ENCODE measurements at places on chromosomes 4 and X. TPM values are rescaled to one million over a fixed set of nuclear protein-coding genes. Genes with fewer than 3 reads are reported as not detected.

GRCh38 chrX:46260499-46260898 lies 284.7 kb downstream of the ZNF674 start:
- no peak for DNase-seq

STPG2 gene
- 0.03 TPM for polyA plus RNA-seq

- DNase-seq, result no peak
Observed at GRCh38 chr4:87953826-87954225, 21.7 kb upstream of the SPP1 start.

DNA sequence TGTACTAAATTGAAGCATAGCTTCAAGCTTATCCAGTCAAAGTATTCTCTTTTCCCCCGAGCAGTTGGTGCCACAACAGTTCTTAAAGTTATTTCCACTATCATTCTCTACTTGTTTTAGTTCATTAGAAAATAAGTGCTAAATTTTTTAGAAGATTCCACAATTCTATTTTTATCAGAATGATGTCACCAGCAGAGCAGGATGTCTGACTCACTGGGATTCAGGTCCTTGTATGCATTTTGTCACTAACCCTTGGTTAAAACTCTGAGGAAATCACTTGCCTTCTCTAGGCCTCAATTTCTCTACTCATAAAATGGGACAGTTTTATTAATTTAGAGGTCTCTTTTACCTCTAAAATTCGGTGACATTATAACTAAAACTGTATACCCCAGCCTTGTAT lies 3.4 kb downstream of the DDX53 start:
- DNase-seq, result no peak

DNA sequence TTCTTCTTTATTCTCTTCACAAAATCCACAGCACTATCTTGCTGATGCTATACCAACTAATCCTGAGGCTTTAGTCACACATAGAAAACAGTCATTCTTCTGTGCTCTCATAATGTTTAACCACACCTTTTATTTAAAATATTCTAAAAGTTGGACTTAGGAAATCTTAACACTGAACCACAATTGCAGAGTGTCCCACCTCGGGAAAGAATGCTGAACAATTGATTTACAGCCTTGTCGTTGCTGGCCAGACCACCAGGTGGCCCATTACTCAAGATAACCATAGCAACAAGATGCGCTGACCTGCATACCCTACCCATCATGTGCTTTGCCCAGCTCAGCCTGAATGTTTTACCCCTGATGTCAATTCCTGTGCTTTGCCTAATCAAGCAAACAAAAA lies 100.8 kb downstream of the ARSJ start:
- no peak for DNase-seq

DNA sequence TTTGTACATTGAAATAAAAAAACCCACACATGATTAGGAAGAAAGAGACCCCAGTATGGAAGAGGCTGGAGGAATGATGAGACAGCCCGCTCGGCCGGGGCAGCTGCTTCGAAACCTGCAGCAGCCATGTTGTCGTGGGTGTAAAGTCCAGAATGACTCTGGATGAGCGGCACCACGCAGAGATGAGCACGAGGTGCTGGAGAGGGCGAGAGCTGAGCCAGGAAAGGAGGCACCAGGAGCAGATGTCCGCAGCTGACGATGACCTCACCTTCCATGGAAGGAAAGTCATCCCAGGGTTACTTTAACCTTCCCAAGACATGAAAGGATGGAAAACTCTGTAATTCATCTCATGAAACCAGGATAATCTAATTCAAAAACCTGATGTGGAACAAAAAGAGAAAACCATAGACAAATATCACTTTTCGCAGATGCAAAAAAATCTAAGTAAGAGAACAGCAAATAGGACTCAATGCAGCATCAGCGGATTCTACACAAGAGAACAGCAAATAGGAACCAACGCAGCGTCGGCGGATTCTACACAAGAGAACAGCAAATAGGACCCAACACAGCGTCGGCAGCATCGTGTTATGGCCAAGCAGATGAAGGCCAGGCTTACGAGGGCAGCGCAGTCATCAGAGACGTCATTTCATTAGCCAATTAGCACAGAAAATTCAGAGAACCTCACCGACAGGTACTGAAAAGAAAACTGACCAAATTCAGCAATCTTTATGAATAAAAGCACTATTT lies 25.9 kb upstream of the SPON2 start:
- DNase-seq, result no peak

- no peak for DNase-seq
Observed at GRCh38 chr4:6957148-6957520, 47.5 kb downstream of the TBC1D14 start.

DNA sequence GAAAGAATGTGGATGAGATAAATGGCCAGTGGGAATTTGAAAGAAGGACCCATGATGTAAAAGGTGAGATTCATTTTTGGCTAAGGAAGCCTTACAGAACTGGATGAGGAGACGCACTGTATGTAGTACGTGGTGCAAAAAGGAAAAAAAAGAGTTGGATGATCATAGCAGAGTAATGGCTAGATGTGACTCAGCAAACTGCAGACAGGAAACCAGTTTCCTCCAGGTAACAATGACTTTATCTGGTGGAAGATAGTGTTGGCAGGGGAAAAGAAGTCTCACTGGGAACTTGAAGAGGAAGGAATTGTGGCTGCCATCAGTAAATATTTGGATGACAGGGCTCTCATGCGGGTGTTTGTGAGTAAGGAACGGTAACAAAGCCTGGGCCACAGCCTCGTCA lies 243.2 kb downstream of the CPE start:
- no peak for DNase-seq

GRCh38 chr4:65227628-65228027 lies 442.7 kb downstream of the EPHA5 start:
- no peak for DNase-seq

ETDB gene
- polyA plus RNA-seq, result not detected

KIAA1210 gene
- 0.06 TPM for polyA plus RNA-seq

UGT2B10 gene
- 0.09 TPM for polyA plus RNA-seq

FRYL gene
- 17.0 TPM for polyA plus RNA-seq

GRCh38 chr4:7653510-7654369 lies 219.0 kb upstream of the PSAPL1 start:
- DNase-seq, result no peak

PDZD4 gene
- 28.0 TPM for polyA plus RNA-seq
